ENCODE measurements at places on chromosomes 5 and 9.

DNA sequence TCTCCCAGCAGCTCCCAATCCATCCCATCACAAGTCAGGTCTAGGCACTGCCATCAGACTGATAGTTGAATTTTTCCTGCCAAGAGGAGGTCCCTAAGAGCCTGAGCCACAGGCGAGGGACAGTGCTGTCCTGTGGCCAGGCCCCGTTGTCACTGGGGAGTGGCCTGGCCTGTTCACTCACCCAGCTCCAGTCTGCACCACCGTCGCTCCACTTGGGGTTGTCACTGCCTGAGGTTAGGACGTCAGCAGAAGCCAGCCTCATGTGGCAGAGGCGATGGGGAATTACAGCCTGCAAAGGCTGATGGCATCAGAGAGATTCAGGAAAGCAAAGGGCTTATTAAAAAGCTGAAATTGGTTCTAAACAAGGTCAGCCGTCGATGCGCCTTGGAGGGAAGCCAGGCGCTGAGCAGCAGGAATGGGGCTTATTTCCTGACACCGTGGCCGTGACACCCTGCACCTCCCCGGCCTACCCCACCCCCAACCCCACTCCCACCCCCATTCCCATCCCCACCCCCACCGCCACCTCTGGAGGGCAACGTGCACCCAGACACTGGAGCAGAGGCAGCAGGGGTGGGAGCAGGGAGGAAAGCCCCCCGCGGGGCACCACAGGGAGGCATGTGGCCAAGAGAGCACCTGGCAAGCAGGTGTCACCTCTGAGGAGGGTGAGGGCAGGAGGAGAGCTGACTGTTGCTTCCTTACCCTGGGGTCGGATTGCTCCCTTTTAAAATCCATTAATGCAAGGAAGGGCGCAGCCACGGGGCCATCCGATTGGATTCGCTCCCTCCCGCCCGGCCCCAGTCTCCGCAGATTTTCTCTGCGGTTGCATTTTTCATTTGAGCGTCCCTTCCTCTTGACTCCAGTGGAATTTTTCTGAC, 3.1 kb upstream of the DBH start:
- DNase-seq = no peak

GRCh38 chr5:169686137-169686536, 49.1 kb downstream of the DOCK2 start:
- no peak for DNase-seq

GRCh38 chr5:143898916-143899591, 87.1 kb downstream of the HMHB1 start:
- DNase-seq = no peak

- DNase-seq = no peak
These were observed 17.9 kb upstream of the MSMP start for GRCh38 chr9:35771943-35772342.

- peak; percentile 60 for DNase-seq
These were observed 122.5 kb downstream of the COL23A1 start for GRCh38 chr5:178467568-178468195.

GRCh38 chr9:7186175-7186574, 428.4 kb downstream of the KDM4C start:
- DNase-seq = peak; percentile 14

GRCh38 chr5:80184235-80185023, 71.4 kb downstream of the SERINC5 start:
- DNase-seq = no peak

DNA sequence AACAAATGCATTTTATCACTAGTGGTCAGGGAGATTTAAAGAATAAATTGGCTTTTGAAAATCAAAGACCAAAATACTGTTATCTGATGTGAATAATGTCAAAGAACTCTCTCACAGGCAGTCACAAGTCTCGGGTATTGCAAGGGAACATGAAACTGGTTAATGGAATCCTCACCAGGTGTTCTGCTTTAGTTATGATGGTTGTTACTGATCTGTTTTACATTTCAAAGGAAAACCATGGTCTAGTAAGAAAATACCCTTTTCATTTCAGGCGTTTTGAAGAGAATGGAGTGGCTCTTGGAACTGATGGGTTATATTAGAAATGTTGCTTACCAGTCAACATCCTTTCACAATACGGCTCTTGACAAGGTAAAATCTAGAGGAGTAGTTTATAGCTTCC, 43.4 kb downstream of the HACD4 start:
- no peak for DNase-seq

DNA sequence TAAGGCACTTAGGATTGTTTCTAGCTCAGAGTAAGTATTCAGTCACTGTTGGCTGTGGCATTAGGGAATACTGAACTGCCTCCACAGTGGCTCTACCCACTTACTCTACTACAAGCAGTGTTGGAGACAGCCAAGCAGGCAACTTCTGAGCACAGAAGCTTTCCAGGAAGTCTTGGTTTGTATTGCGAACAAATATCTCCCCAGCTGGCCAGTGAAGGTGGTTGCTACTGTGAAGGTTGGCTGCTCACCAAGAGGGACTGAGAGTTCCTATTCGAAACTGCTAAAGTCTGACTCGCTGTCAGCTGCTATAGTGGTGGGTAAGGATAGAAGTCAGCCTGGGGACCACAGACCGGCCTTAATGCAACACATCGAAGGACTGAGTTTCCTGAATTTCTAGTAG, 319.1 kb downstream of the KIF4B start:
- no peak for DNase-seq

GRCh38 chr5:158569534-158569933, 530.2 kb downstream of the EBF1 start:
- no peak for DNase-seq

DNA sequence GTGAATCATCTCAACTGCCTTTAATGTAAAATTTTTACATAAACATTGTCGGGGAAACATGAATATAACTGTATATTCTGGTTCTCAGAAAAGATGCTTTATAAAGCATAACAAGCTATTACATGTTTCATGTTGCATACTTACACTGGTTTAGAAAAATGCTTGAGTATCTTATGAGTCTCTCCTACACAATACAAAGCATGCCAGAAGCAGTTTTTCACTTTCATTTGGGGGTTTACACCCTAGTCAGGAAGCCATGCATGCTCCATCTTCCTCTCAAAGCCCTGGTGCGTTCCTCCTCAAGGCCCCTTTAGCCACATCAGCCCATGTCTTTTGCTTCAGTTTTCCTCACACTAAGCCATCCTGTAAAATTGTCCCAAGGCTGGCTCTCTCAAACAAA, 22.8 kb downstream of the ELAVL2 start:
- DNase-seq = no peak

- DNase-seq = no peak
These were observed 291.0 kb downstream of the FBXL17 start for GRCh38 chr5:108090946-108091345.

DNA sequence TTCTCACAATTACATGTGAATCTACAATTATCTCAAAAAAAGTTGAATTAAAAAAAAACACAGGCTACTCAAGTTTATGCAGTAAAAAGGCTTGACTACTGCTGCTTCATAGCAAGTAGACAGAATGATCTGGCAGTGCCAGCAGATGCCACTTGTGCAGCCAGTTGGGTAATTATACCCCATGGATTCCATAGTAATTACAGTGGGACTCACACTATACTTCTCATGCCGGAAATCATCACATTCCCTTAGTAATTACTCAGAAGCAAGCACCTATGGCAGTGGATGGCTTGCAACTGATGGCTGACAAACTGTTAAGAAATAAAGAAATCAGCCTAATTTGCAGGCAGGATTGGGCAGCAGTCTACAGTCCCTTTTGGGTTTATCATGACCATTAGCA, 463.2 kb upstream of the KLF4 start:
- no peak for DNase-seq

Measured in CD14-positive monocyte (primary cell).